ENCODE measurements at places on chromosomes 11 and 22.

GRCh38 chr11:134853992-134854991 is 442.2 kb upstream of the B3GAT1 start:
- DNase-seq: no peak

DNA sequence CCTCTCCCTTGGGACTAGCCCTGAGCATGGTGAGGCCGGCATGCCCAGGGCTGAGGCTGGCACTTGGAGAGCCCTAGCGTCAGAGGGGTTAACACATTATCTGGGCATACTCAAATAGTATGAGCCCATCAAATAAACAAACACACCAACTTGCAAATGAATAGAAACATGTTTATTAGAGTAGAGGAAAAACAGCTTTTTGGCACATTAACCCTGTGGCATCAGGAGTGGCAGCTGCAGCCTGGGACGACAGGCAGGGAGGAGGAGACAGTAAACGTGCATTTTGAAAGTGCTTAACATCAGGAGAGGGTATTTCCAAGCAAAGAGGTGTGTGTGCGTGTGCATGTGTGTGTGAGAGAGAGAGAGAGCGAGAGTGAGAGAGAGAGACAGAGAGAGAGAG is 684.9 kb downstream of the NTM start:
- no peak for DNase-seq

DNA sequence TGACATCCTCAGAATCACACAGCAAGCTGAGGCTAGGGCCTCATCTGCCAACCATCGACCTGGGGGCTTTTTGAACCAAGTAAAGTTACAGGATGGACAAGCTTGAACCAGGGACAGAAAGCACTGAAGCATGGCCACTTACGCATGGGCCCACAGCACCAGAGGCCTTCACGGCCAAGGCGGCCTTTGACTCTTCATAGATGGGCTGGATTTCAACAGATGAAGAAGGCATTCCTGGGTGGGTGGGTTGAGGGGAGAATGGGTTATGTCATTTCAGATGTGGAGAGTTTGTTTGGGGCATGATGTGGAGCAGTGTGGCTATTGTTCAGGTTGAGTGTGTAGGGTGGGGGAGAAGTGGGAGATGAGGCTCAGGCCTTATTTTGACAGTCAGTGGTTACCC is 60.2 kb downstream of the LRRC32 start:
- no peak for DNase-seq

- DNase-seq: no peak
Observed at GRCh38 chr11:92822410-92822809, 147.0 kb upstream of the MTNR1B start.

- no peak for DNase-seq
Observed at GRCh38 chr22:23553924-23554870, 25.9 kb downstream of the IGLL1 start.

DNA sequence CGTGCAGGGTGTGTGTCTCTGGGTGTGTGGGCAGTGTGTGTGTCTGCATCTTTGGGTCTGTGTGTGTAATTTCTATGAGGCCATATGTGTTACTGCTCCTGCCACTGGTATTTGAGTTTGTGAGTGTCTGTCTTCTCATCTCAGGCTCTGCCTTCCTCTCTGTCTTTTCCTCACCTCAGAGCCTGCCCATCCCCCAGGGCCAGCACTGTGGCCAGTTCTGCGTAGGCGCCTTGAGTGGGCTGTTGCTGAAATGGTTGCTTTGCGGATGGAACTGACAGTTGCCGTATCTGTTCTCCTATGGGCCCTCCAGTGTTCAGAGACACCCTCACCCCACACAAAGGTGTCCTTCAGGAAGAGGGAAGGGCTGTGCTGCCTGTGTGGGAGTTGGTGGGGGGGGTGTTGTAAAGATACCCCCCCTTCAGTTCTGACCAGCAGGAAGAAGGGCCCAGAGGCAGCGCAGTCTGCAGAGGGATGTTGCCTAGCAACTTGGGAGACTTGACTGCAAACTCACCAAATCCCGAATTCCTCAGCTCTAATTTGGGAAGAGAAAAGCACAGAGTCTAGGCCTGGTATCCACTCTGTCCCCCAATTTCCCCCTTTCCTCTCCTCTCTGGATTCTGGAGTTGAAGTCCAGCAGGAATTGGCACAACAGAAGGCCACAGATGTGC is 2.0 kb upstream of the NRGN start:
- no peak for DNase-seq

DNA sequence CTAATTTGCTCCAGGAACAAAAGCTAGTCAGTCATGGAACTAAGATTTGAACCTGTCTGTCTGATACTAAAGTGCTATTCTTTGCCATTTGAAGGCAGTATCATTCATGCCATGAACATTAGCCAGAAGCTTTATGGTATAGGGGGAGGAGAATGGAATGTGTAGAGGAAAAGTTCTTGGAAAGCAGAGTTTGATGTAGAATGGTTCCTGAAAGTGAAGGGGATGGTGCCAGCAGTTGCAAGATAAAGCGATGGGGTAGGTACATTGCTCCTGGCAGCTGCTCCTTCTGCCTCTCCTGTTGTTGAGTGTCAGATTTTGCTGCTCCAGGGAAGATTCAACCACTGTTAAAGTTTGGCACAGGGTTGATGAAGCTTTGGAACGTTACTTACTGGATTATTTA is 53.4 kb downstream of the ARHGAP42 start:
- no peak for DNase-seq

DNA sequence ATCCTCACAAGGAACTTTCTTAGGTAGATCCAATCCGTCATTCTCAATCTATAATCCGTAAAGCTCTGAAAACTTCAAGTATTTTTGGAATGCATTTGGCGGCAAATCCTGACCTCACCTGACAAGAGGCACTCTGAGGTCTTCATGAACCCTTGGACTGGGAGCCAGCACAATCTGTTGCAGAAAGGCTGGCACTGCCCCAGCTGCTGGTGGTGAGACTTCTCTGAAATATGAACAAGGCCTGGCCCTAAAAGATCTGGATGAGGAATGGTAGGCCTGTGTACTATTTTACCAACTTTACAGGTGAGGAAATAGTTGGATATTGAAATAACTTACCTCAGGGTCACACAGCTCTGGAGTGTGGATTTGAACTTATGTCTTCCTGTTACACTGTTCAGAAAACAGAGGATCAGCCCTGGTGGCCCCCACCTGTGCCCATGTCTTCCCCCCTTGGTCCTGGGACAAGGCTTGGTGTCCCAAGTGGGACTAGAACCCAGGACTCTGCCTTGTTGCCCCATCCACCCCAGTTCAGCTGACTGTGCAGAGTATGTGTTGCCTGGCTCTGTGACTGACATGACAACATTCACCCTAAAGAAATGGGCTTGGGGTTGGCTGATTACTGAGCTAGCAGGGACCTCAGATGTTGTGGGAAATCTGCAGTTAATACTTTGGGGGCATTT is 471.4 kb downstream of the MN1 start:
- DNase-seq: no peak

DNA sequence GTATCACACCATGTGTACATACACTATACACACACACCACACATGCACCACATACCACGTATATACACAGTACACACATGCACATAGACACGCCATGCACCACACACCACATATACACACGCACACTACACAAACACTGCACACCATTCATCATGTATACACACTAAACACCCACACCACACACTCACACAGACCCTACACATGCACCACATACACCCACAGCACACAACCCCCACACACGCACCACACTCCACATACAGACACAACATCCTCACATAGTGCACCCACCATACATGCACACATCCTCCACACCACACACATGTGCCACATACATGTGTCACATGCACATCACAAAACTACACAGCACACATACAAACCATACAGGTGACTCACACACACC is 397.1 kb downstream of the TBC1D22A start:
- DNase-seq: no peak

GRCh38 chr11:88360141-88360540 is 22.6 kb upstream of the CTSC start:
- no peak for DNase-seq

DNA sequence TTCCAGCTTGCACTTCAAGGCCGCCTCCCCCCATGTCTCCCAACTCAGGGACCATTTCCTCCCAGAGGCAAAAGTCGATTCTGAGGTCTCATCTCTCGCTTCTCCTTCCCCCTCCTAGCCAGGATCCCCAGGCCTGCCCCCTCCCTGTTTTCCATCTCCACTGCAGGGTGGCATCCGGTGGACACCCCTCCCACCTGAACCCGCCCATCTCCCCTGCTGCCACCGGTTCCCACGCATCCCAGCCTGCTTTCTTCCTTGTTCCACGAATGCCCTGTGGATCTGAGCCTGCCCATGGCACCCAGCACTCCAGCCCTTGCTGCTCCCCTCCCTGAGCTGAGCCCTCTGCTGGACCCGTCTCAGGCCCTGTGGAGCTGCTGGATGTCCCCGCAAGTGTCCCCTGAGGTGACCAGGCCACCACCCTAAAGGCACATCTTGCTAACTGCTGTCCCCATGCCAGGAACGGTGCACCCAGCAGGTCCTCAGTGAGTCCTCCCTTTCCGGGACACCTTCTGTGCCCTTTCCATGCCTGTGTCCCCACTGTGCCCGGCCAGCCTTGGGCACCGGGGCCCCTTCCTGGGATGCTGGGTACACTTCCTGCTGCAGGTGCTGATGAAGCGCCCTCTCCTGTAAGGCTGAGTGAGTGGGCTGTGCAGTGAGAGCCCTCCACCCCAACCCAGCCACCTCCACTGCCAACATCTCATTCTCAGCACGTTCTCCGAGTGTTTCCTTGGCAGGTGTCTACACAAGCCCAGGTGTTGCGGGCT is 936 bp downstream of the IL17REL start:
- DNase-seq: no peak

GRCh38 chr11:31814176-31814868 is 3.2 kb upstream of the PAX6 start:
- no peak for DNase-seq

DNA sequence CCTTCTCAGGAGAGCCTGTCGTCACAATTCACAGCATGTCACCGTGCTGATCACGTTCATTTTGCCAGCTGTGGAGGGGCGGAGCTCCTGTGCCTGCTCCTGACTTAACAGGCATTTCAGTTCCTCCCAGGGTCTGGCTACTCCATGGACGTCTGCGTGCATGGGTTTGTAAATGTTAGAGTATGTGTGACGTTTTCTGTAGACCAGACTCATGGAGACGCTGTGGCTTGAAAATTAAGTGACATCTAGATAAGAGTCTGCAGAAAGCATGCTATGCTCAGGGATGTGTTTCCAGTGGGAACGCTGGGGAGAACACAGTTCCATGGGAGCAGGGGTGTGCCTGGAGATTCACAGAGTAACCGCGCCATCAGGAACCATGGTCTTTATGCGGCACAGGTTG is 804.0 kb downstream of the TBC1D22A start:
- DNase-seq: no peak

DNA sequence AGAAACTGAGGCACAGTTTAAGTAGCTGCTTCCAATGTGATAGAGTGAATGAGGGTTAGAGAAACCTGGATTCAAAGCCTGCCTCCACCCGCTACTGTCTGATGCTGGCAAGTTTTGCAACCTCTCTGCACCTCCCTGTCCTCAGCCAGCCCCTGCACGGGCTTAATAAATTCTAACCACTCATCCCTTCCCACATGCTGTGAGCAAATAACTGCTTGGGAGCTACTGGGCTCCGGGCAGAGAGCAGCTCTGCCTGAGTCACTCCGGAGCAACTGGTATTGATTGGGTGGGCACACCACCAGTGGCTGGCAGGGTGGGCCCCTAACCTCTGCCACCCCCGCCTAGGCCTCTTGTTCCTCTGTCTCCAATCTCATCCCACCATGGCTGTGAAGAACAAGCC is 104.3 kb upstream of the SYT13 start:
- no peak for DNase-seq

DNA sequence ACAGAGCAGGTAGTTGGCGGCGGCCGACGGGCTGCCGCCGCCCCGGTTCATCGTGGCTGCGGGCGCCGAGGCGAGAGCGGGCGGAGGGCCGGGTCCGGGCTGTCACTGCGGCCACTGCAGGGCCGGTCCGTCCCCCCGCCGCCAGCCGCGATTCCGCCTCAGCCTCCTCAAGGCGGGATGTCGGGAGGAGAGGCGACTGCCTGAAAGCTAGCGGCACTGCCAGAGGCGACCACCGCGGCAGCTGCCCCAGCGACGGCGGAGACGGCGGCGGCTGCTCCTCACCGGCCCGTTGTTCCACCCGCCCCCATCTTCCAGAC is 234 bp downstream of the SESN3 start:
- DNase-seq: no peak

DNA sequence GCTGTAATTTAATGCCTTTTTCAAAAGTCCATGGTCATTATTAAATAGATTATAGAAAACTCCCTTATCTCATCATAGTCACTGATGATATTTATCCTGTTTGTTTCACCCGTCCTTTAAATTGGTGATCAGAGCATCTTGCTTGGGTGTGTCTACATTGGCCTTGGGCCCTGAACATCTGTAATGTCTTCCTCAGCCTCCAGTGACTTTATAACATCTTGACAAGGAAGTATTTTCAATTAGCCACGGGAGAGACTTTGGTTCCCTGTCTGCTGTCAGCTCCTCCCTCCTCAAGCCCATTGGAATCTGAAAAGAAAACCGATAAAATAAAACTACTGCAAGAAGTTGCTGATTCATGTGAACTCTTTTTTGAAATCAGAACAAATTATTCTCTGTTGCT is 116.9 kb upstream of the TTC12 start:
- no peak for DNase-seq

- DNase-seq: no peak
Observed at GRCh38 chr11:66981976-66982578, 7.0 kb downstream of the C11orf86 start.

GRCh38 chr11:20547411-20547810 is 52.0 kb upstream of the SLC6A5 start:
- DNase-seq: no peak

DNA sequence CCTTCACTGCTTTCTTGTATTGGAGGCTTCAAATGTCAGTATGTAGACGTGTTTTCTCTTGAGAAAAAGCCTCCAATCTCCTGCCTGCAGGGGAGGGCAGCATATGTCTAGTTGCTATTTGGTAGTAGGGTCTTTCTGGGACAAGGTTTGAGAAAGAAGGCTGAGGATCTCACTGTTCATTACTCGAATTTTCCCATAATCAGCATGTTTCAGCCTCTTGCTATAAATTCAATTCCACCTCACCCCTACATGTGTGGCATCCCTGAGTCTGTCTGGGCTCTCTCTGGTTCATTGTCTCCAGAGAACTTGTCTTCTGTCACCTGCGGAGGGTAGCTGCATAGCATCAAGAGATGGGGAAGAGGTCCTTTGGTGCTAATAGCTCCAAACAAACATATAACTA is 19.5 kb upstream of the CCDC83 start:
- DNase-seq: no peak

DNA sequence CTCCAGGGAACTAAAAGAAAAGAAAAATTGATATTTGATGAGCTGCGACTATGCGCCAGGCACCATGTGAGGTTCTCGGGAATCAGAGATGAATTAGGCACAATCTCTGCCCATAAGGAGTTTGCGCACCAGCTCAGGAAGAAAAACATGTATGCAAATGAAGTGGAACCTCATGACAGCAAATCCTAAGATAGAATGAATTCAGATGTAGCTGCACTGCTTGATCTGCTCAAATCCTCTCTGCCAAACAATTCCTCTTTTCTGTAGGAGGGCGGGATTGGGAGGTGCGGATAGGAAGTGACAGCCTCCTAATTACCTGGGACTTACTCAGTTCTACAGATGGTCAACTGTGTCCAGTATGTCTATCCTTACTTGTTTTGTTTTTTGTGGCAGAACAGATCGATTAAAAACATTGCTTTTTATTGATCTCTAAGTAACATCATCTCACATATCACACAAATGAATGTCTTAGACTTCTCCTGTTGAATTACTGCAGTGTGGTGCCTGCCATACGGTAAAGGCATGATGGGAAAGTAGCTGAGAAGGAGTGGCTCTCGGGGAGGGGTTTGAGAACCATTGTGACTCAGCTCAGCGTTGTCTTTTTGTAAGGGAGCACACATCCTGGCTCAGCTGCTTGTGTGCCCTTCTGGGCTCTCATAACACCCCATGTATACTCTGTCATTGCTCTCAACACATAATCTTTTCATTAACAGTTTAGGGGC is 13.9 kb downstream of the CRTAM start:
- DNase-seq: peak; percentile 52
